SJSA1 (cell line): ENCODE measurements at places on chromosomes 12 and 14. TPM values are rescaled to one million over a fixed set of nuclear protein-coding genes. Genes with fewer than 3 reads are reported as not detected.

Gene AP1G2
- 0.74 and 1.1 TPM in 2 replicates for total RNA-seq

Gene KANSL2
- total RNA-seq: 34.5 and 54.4 TPM in 2 replicates

- H3K27me3 ChIP-seq: peaks cover 16% of the 10 kb centered on the region; the same call in 1 of the 2 replicates
- H3K27ac ChIP-seq: no peak overlapping the region
- no peaks in the 10 kb centered on the region for H3K4me1 ChIP-seq
- no peaks in the 10 kb centered on the region for H3K36me3 ChIP-seq
- H3K4me3 ChIP-seq: no peak overlapping the region
These were observed 109.7 kb upstream of the PRMT8 start for GRCh38 chr12:3381059-3382047.

DNA sequence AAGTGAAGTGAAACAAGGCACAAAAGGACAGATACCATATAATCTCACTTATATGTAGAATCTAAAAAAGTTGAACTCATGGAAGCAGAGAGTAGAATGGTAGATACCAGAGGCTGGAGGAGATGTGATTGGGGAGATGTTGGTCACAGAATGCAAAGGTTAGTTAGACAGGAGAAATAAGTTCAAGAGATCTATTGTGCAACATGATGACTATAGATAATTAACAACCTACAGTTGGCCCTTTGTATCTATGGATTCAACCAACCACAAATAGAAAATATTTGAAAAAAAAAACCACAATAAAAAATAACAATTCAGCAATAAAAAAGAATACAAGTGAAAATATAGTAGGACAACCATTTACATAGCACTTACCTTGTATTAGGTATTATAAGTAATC is 19.3 kb downstream of the CRADD start:
- H3K4me3 ChIP-seq: no peak overlapping the region
- H3K4me1 ChIP-seq: peaks cover 38% of the 10 kb centered on the region
- no peaks in the 10 kb centered on the region for H3K27me3 ChIP-seq
- no peaks in the 10 kb centered on the region for H3K36me3 ChIP-seq

- DNase-seq: no peak
- H3K4me1 ChIP-seq: no peaks in the 10 kb centered on the region
- no peak overlapping the region for H3K27ac ChIP-seq
- H3K36me3 ChIP-seq: 0 out of 2 replicates have a peak, but pooled peaks cover 3% of the 10 kb centered on the region
- no peaks in the 10 kb centered on the region for H3K27me3 ChIP-seq
- H3K4me3 ChIP-seq: no peak overlapping the region
These were observed 6.4 kb downstream of the GNS start for GRCh38 chr12:64752833-64753238.

DNA sequence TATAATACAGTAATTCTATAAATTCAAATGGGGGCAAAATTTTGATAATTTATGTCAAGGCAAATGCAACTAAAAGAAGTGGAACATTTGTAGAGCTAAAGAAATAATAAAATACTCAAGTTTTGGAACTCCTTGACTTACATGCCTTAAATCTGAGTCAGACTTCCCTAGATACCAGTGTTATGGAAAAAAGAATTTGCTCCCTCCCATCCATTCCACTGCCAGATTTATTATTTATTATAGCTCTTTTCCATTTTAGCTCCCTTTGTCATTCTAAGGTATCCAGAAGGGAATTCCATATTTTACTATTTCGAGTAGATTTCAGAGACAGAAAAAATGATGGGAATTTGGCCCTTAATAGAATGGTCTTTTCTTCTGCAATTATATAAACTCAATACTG is 44.0 kb downstream of the RHOJ start:
- no peaks in the 10 kb centered on the region for H3K27me3 ChIP-seq
- H3K4me3 ChIP-seq: no peak overlapping the region
- H3K4me1 ChIP-seq: no peaks in the 10 kb centered on the region
- no peaks in the 10 kb centered on the region for H3K36me3 ChIP-seq
- H3K27ac ChIP-seq: no peak overlapping the region

DNA sequence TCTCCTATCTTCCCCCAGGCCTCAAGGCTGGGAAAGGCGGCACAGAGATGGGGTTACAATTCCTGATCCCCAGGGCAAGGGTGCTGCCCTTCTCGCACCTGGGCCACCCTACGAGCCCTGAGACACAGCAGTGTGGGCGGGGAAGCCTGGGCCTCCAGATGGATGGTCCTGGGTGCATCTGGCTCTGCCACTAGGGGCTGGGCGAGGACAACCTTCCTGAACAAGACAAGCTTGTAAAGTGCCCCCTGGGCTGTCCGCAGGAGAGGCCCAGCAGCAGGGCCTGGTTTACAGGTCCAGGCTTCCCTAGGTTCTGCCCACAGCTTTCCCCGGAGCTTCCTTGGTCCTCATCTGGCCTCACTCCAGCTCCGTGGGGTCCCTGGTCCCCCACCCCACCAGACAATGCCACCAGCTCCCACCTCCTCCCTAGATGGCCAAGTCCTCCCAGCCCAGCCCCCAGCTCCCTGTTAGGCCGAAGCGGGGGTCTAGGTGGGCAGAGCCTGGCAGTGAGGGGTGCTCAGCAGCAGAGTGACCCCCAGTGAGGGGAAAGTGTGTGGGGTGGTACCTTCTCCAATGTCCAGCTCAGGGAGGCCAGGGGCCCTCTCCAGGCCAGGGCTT is 8.9 kb downstream of the ARL6IP4 start:
- H3K36me3 ChIP-seq: no peaks in the 10 kb centered on the region
- H3K4me1 ChIP-seq: no peaks in the 10 kb centered on the region
- no peak overlapping the region for H3K27ac ChIP-seq
- no peak for DNase-seq
- H3K27me3 ChIP-seq: no peaks in the 10 kb centered on the region
